Ovary (tissue), 10 donors: ENCODE measurements at places on chromosomes 12 and 14. TPM values are rescaled to one million over a fixed set of nuclear protein-coding genes. Genes with fewer than 3 reads are reported as not detected.

The KRT6B gene
- 0.11 TPM for total RNA-seq

DNA sequence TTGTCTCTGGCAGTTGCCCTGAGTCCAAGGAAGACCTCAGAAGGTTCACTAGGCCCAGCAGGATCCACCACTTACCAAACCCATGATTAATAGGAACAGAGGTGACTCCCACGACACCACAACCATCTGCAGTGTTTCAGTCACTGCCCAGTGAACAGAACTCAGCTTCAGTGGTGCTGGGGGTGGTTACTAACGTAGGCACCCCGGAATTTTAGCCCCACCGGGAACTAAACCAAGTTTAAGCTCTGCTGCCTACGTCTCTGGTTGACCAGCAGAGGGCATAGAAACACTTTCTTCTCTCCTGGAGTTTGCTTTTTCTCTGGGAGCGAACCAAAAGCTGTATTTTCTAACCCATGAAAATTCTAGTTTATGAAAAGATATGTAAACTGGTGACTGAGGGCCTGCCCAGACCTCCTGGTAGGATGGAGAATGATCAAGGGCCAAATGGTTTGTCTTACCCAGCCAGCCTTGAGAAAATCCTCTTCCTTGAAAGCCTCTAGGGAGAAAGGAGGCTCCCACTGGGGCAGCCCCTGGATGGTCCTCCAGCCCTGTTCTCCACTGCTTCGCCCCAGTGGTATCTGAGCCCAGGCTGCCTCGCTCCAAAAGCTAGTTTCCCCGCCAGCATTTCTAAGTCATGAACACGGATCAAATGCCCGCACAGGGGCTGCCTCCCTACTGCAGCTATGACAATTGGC lies 379.8 kb downstream of the DPF3 start:
- H3K36me3 ChIP-seq = no peaks in the 10 kb centered on the region
- DNase-seq = no peak
- H3K27me3 ChIP-seq = no peaks in the 10 kb centered on the region
- no peak overlapping the region for H3K4me3 ChIP-seq
- no peak overlapping the region for H3K27ac ChIP-seq

DNA sequence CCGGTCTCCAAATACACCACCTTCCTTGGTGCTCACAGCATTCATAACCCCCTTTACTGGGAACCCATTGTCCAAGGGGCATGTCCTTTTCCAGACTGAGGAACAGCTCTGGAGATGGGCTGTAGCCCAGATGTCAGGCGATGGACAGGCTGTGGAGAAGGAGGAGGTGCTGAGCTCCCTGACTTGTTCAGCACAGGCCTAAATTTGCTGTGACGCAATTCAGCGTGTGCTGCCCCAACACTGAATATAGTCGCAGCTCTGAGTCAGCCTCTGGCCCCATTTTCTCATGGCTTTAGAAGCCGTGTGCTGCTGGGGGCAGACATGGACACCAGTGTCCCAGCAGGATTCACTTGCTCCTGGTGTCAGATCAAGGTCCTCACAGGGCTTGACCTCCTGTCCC lies 269.1 kb downstream of the EMP1 start:
- H3K4me3 ChIP-seq = no peak overlapping the region
- H3K36me3 ChIP-seq = no peaks in the 10 kb centered on the region
- H3K4me1 ChIP-seq = no peaks in the 10 kb centered on the region
- H3K27me3 ChIP-seq = peaks cover 5% of the 10 kb centered on the region
- no peak for DNase-seq

DNA sequence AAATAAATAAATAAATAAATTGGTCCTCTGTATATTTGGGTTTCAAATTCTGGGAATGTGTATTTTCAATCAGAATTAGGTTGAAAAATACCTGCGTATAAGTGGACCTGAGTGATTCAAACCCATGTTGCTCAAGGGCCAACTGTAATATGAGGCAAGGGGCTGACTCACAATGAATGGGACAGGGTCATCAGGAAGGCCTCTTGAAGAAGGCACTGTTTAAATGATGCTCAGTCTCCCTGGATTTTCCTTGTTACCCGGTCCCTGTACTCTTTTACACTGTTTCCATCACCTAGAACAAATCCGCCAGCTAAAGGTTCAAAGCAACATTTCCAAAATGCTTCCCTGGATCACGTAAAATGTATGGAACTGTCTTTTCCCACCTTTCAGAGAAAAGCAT lies 3.8 kb downstream of the PSMB5 start:
- H3K27ac ChIP-seq = no peak overlapping the region
- H3K36me3 ChIP-seq = no peaks in the 10 kb centered on the region
- peaks cover 4% of the 10 kb centered on the region for H3K4me1 ChIP-seq
- H3K4me3 ChIP-seq = no peak overlapping the region

The CCDC85C gene
- 2.1 TPM for total RNA-seq

GRCh38 chr12:3732901-3733300 lies 20.0 kb downstream of the CRACR2A start:
- DNase-seq = no peak
- no peaks in the 10 kb centered on the region for H3K36me3 ChIP-seq
- no peaks in the 10 kb centered on the region for H3K27me3 ChIP-seq

DNA sequence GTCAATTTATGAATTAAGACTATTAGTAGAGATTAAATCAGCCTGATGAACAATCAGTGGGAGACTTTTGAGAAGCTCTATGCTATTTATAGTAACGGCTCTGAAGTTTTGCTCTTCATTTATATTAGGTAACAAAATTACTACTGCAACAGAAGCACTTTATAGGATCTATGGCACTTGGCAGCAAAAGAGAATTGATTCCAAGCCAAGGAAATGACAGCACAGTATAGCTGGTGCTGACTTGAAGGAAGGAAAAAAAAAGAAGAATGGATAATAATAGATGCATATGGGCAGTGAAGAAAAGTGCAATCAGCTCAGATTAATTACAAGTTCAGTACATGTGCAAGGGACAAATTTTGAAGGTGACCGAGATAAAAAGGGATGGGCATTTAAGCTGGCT lies 228.2 kb upstream of the PPFIA2 start:
- no peaks in the 10 kb centered on the region for H3K4me1 ChIP-seq
- no peak overlapping the region for H3K4me3 ChIP-seq
- H3K27ac ChIP-seq = no peak overlapping the region
- no peaks in the 10 kb centered on the region for H3K27me3 ChIP-seq
- no peak for DNase-seq

The CLEC6A gene
- total RNA-seq = not detected

- H3K4me1 ChIP-seq = no peaks in the 10 kb centered on the region
- H3K36me3 ChIP-seq = no peaks in the 10 kb centered on the region
- no peak for DNase-seq
Measured at GRCh38 chr12:30999723-31000122, 73.2 kb downstream of the TSPAN11 start.

- no peak for DNase-seq
- no peak overlapping the region for H3K27ac ChIP-seq
- H3K27me3 ChIP-seq = no peaks in the 10 kb centered on the region
Measured at GRCh38 chr14:55141825-55142224, 12.8 kb downstream of the LGALS3 start.

The IL22 gene
- not detected for total RNA-seq

The GUCY2C gene
- total RNA-seq = not detected

The IRAK4 gene
- total RNA-seq = 13.2 TPM

GRCh38 chr12:120012067-120012621 lies 23.1 kb downstream of the BICDL1 start:
- no peaks in the 10 kb centered on the region for H3K36me3 ChIP-seq
- no peaks in the 10 kb centered on the region for H3K4me1 ChIP-seq
- no peaks in the 10 kb centered on the region for H3K27me3 ChIP-seq
- H3K4me3 ChIP-seq = no peak overlapping the region
- no peak overlapping the region for H3K27ac ChIP-seq

DNA sequence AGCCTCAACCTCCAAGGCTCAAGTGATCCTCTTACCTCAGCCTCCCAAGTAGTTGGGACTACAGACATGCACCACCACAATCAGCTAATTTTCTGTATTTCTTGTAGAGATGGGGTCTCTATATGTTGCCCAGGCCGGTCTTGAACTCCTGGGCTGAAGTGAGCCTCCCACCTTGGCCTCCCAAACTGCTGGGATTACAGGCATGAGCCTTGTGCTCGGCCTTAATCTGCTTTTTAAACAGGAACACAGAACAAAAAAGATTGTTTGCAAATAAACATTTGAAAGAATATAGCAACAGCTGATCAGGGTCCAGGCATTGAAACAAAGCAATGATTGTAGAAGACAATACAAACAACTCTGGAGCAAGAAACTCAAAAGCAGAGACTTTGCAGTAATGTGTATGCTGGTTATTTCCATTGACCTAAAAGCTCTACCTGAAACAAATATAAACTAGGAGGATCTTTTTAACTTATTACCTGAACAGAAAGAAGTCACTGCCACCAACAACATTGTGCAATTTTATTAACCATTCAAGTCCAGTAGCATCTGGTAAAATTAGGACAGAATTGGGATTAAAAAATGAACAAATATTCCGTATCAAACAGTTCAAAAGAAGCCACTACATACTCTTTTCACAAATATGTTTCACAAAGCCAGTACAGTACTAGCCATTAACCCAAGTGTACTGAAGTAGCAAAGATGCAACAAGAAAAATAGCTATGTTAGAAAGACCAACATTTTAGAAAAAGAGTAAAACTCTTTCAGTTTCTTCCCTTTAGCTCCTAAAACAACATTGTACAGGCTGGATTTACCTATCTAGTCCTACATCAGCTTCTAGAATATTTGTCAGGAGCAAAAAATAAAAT lies 14.2 kb downstream of the AMN1 start:
- no peak for DNase-seq
- no peaks in the 10 kb centered on the region for H3K4me1 ChIP-seq
- no peak overlapping the region for H3K27ac ChIP-seq

GRCh38 chr14:92712654-92713051 lies 35.8 kb downstream of the LGMN start:
- no peaks in the 10 kb centered on the region for H3K36me3 ChIP-seq
- no peak overlapping the region for H3K4me3 ChIP-seq
- DNase-seq = no peak
- no peaks in the 10 kb centered on the region for H3K27me3 ChIP-seq
- H3K4me1 ChIP-seq = peaks cover 4% of the 10 kb centered on the region
- H3K27ac ChIP-seq = no peak overlapping the region

GRCh38 chr12:45730084-45730347 lies 510 bp downstream of the ARID2 start:
- peak overlapping the region; percentile 100 for H3K27ac ChIP-seq
- no peaks in the 10 kb centered on the region for H3K36me3 ChIP-seq
- H3K4me1 ChIP-seq = peaks cover 2% of the 10 kb centered on the region
- no peaks in the 10 kb centered on the region for H3K27me3 ChIP-seq
- peak overlapping the region; percentile 82 for H3K4me3 ChIP-seq

The KRT74 gene
- not detected for total RNA-seq

DNA sequence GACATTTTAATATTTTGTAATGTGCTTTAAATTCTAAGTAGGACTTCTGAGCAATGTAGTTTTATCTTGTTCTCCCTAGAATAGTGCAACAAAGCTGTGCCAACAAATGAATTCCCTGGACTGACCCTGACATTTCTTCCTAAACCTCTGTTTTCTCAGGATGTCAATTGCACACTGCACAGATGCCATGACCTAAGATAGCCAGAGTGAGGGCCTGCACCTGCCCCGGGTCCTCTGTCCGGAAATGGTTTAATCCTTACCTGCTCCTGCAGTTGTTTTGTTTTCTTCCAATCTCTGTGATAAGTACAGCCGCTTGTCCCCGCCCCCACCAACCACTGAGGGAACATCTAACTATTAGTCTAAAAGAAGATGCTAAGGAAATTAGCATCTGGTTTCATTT lies 831.5 kb downstream of the GALC start:
- H3K4me3 ChIP-seq = no peak overlapping the region
- H3K27ac ChIP-seq = no peak overlapping the region
- H3K36me3 ChIP-seq = no peaks in the 10 kb centered on the region
- DNase-seq = no peak
- H3K4me1 ChIP-seq = no peaks in the 10 kb centered on the region

The LIN52 gene
- total RNA-seq = 11.6 TPM

The DEPDC4 gene
- 1.1 TPM for total RNA-seq

The NEUROD4 gene
- not detected for total RNA-seq

DNA sequence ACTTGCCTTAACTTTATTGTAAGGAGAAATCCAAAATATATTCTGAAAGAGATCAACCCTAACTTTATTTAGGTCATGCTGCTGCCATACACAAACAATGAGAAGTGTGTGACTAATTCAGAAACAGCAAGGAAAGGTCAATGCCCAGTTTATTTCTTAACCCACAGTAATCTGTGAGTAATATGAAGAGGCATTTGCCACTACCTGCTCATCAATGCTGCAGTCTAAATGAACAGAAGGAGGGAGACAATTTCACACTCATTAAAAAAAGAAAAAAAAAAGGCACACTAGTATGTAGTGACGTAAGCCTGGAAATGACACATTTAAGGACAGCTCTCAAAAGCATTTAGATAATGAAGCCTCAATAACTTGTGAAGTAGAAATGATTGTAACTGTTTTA lies 90.5 kb upstream of the FOXN3 start:
- H3K27ac ChIP-seq = no peak overlapping the region
- H3K27me3 ChIP-seq = no peaks in the 10 kb centered on the region
- peaks cover 2% of the 10 kb centered on the region for H3K4me1 ChIP-seq

- no peaks in the 10 kb centered on the region for H3K4me1 ChIP-seq
- H3K36me3 ChIP-seq = no peaks in the 10 kb centered on the region
- no peak overlapping the region for H3K27ac ChIP-seq
- no peaks in the 10 kb centered on the region for H3K27me3 ChIP-seq
- no peak for DNase-seq
- no peak overlapping the region for H3K4me3 ChIP-seq
Measured at GRCh38 chr12:851343-851742, 98.2 kb downstream of the RAD52 start.

The TAPBPL gene
- 15.3 TPM for total RNA-seq

DNA sequence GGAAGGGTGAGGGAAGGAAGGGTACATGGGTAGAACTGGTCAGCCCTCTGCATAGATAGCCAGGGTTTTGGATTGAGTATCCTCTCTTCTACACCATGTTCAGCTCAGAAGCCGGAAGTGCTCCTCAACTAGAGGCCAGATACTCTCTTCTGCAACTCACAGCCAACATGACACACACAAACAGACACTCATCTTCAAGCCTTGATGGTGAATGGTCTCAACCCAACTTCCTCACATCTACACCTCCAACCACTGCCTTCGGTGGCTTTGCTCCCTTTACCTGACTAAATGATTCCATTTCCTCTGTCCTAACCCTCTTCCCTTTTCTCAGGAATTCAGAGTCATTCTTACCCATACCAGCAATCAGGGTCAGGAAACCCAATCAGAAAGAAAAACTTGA lies 7.6 kb upstream of the FKBP11 start:
- no peak for DNase-seq
- no peak overlapping the region for H3K27ac ChIP-seq
- no peaks in the 10 kb centered on the region for H3K4me1 ChIP-seq
- no peaks in the 10 kb centered on the region for H3K27me3 ChIP-seq
- no peaks in the 10 kb centered on the region for H3K36me3 ChIP-seq
- no peak overlapping the region for H3K4me3 ChIP-seq
